ENCODE measurements at places on chromosomes 5 and 9.

GRCh38 chr5:6236858-6237481, 141.4 kb downstream of the MED10 start:
- no peak for ATAC-seq

DNA sequence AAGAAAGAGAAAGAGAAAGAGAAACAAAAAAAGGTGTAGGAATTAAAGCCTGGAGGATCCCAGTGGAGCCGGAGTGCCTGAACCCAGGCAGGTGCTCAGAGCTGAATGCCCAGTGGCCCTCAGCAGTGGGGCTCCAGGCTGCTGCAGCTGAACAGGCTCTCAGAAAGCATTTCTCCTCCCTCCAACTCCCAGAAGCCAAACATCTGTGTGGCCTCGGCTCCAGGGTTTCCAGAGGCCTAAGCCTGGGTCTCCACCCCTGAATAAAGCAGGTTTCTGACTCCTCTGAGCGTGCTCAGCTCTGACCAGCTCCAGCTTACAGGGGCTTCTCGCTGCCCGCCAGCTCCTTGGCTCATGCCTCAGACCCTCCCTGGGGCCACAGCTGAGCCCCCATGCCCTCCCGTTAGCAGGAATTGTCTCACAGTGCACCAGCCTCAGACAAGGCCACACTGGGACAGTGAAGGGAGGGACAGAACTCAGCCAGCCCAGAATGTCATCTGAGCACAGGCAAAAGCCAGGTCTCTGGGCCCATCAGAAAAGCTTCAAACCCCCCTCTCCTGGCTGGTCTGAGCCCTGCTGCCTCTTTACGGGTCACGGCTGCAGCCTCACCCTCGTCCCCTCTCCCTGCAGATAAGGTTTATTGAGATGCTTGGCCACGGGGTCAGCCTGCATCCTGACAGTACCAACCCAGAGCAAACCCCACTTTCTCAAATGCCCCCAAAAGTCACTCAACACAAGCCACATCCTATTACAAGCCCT, 114.4 kb upstream of the PPP1R26 start:
- ATAC-seq: peak; percentile 3

DNA sequence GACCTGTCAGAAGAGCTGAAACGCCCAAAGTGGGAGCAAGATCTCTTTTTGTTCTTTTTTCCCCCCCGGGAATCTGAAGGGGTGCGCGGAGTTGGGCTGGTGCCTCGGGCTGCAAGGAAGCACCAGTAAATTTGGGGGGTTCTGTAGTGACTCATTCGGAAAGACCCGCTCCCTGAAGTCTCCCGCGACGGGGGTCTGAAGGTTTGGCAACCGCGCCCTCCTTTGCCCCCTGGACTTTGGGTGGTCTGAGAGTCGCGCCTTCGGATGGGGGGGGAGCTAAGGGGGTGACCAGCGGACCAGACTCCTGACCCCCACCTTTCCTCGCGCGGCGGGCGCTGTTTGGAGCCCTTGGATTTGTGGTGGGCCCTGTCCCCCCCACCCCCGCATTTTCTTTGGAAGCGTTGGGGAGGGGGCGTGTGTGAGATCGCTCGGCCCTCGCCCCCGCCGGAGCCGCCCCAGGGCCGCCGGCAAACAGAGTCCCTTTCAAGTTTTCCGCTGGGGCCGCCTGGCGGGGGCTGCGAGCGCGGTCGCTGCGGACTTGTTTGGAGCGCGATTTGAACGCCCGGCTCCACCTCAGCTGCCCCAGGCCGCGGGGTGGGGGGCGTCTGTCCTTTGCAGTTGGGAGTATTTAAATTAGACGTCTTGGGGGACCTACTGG, 2.0 kb downstream of the CXXC5 start:
- ATAC-seq: no peak

- ATAC-seq: no peak
Measured at GRCh38 chr9:130741831-130742449, 48.4 kb downstream of the EXOSC2 start.

DNA sequence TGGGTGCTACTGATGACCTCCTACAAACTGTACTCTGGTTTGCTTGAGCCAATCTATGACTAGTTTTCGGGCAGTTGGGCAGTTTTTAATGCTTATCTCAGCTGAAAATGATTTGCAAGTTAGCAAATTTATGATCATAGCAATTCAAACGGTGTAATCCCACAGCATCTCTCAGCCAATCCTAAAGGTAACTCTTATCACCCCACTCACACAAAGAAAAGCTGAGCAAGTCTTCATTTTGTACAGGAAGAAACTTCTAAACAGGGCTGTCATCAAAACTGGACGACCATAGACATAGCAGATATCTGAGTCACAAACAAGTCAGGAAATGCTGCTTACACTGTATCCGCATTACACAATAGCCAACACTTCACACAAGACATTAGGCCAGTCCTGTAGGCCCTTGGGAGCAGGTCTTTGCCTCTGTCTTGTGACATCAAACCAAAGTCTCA, 2.6 kb upstream of the ENC1 start:
- ATAC-seq: no peak

DNA sequence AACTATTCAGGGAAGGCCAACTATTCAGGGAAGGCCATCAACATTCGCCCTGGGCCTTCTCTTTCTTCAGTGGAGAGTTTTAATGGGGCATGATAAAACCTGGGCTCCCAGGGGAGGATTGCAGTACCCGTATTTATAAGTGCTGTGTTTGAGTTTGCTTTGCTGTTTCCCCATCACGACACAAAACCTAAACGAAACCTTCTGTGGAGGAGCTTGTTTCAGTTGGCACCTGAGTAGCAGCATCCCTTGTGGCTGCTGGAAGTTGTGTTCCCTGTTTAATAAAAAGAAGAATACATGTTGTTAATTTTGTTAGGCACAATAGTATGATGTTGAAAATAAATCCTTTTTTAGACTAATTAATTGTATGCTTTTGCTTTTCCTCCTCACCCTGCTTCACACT, 8.3 kb downstream of the WDR31 start:
- ATAC-seq: no peak

GRCh38 chr9:137680444-137681358, 61.9 kb downstream of the EHMT1 start:
- no peak for ATAC-seq

DNA sequence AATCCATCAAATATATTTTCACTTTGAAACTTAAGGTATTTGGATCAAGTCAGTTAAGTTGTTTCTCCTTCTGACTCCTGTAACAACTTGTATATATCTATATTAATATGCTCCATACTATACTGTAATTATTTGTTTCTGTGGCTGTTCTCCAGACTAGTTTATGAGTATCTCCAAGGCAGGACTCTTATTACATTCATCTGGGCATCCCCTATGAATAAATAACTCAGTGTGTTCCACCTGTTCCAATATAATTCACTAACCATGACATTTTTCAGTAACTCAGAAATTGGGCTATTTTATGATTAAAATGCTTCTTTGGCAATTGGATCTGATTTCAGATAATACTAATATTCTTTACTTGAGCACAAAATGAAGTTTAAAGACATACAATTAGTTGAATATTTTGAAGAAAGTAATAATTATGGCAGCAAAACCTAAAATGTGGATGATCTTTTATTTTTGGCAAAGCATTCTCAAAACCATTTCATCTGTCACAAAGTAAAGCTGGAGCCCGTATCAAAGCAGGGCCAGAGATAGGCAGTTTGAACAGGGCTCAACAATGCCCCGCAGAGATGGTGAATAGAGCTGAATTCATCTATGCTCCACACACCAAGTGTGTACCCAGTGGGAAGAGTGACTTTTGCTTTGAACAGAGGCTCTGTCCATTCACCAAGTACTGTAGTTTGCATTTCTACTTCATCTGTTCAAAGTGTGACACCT, 314.3 kb downstream of the PDE4D start:
- ATAC-seq: peak; percentile 93

- no peak for ATAC-seq
Measured at GRCh38 chr5:58795327-58795726, 212.5 kb downstream of the RAB3C start.

GRCh38 chr9:110105107-110105506, 102.9 kb downstream of the C9orf152 start:
- ATAC-seq: no peak

DNA sequence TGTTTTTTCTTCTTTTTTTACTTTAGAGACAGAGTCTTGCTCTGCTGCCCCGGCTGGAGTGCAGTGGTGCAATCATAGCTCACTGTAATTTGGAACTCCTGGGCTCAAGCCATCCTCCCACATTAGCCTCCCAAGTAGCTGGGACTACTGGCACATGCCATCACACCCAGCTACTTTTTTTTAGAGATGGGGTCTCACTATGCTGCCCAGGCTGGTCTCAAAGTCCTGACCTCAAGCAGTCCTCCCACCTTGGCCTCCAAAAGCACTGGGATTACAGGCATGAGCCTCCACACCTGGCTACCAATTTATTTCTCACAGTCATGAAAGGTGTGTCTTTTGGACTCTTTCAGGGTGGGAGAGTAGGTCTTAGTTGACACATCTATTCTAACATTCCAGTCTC, 83.0 kb upstream of the FAM120A start:
- ATAC-seq: no peak

GRCh38 chr5:112854651-112855050, 6.4 kb upstream of the SRP19 start:
- no peak for ATAC-seq

DNA sequence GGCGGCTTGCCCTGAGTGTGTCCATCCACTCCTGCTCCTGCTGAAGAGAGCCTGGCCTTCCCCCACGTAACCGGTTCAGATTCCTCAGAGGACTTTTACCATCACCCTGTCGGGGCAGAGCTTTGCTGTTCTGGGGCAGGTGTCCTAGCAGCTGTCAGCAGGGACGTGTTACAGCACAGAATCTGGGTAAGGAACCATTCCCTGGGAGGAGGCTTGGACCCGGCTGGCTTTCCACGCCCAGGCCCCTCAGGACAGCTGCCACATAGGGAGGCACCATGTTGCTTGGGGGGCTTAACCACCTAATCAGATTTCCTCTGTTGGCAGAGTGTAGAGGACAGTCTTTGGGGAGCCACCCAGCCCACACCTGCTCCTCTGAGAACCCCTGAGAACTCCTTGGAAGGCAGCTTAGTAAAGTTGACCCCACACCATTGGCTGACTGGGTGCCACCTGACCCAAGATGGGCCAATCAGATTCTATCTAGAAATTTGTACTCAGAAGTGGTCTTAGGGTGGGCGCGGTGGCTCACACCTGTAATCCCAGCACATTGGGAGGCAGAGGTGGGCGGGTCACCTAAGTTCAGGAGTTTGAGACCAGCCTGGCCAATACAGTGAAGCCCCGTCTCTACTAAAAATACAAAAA, 23.3 kb upstream of the EEIG1 start:
- no peak for ATAC-seq

DNA sequence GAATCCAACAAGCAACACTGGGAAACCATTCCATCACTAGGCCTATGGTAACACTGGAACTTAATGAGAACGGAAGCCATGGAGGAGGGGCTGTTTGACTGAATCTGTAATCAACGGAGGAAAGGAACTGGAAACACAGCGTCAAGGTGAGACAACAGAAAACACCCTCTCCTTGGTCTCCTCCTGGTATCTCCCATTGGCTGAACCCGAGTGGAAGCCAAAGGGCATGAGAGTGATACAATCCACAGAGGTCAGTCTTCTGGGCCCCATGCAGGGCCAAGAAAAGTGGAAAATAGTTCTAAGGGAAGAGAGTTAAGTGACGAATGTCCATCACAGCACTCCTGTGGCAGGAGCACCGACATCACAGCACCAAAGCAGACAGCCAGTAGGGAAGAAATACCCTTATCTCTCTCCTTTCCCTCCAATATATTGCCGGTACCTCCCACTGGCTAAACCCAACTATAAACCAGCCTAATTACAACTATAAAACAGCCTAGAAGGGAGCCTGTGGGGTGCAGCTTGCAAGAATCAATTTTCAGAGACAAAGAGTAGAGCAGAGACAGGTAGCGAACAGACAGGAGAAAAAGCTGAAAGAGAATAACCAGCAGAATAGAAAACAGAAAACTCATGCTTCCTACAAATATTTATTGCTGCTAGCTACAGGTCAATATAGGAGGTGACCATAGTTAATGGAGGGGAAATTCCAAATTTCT, 107.4 kb upstream of the IFNE start:
- ATAC-seq: no peak

GRCh38 chr9:15349892-15350761, 43.1 kb upstream of the TTC39B start:
- ATAC-seq: no peak

DNA sequence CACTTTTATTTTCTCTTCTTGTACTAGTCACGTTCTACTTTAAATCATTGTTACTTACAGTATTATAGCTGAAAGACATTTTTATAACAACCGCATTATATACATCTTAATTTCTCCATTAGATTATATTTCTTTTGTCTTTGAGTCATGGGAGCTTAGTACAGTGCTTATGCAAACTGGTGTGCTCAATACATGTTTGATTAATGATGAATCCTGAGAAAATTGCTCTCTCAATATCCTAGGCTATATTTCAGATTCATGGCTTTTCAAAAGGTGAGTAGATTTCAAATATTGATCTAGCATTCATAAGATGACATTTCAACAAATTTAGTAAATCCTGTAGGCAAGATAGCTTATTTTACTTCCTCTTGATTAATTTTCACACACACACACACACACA, 102.2 kb upstream of the FST start:
- no peak for ATAC-seq

GRCh38 chr5:119360905-119361593, 5.2 kb downstream of the TNFAIP8 start:
- ATAC-seq: no peak

DNA sequence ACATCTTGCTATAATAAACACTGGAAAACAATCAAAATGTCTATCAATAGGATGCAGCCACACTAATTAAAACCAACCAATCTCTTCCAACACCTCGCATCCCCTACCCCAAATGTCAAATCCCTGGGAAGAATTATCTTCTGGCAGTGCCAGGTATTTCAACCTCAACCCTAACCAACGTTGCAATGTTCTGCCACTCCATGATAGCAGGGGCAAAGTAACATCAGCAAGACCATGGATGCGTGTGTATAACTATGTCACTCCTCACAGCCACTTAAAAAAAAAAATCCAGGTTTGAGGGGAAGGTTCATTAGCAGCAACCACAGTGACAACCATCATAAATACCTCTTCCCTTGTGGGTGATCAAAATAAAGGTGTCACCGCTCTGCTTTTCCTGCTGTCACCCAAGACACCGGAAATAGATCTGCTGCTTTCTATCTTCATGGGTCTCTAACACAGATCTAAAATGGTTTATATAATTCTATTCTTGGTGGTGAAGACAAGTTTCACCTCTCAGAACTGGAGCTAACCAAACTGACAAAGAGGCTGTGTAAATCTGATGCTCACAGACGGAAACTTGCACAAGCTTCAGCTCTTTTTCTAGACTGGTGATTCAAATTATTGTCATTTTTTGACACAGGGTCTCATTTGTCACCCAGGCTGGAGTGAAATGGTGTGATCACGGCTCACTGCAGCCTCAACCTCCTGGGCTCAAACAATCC, 9.9 kb downstream of the HSPA9 start:
- ATAC-seq: no peak

DNA sequence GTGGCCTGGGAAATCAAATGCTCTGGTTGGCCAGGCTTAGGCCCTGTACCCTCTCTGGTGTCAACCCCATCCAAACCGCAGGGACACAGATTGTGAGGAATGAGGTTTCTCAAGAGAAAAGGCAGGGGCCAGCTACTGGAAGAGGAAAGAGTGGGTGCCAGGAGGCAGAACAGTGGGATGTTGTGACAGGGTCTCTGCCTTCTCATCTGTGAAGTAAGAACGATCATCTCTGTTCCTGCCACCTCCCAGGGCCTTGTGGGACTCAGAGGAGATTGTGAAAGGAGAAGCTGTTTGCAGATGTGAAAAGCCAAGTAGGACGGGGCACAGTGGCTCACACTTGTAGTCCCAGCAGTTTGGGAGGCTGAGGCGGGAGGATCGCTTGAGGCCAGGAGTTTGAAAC, 22.8 kb upstream of the RPL26L1 start:
- no peak for ATAC-seq

- no peak for ATAC-seq
Measured at GRCh38 chr9:100027543-100027942, 71.3 kb downstream of the ERP44 start.

GRCh38 chr5:150235500-150235854, 45.6 kb downstream of the SLC6A7 start:
- ATAC-seq: no peak

All from motor neuron (in vitro differentiated cells).